Uterus (tissue), 4 donors: ENCODE measurements at places on chromosomes 1 and 21. TPM values are rescaled to one million over a fixed set of nuclear protein-coding genes. Genes with fewer than 3 reads are reported as not detected.

The PCNX2 gene
- total RNA-seq, result 6.9 TPM

The NHLH1 gene
- total RNA-seq, result not detected

The MRPS21 gene
- 28.6 TPM for total RNA-seq

The KCNE2 gene
- total RNA-seq, result 0.85 TPM

The UBL4B gene
- not detected for total RNA-seq

The SLAMF8 gene
- 3.2 TPM for total RNA-seq

The SAMD11 gene
- 40.7 TPM for total RNA-seq

DNA sequence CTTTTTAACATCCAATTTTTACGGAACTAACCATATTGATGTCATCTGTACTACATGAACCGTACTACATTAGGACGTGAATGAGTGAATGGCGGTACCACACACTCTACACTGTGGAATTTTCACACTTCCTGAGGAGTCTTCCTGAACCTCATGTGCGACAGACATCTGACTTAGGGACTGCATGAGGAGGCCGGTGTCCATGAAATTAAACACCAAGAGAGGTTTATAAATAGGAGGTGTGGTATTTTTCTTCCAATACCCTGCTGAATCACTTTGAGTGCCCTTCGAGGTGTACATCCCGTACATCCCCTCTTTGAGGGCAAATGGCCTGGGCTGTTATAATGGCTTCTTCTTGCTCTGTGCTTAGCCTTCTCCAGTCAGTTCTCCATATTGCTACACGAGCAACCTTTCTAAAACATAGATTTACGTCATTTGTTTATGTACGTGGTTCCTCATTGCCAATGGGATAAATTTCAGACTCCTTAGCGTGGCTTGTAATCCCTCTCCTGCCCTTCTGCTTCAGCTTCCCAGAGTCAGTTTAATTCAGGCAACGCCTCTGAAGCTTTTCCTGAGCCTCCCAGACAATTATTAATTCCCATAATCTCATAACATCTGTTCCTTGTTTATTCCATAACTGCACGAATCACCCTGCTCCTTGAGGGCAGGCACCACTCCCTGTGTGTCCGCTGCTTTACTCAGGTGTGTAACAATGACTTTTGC, 9.4 kb downstream of the ST3GAL3 start:
- no peak for DNase-seq

- peak; percentile 97 for DNase-seq
These were observed at the start of gene C1orf52 for GRCh38 chr1:85259118-85259911. Gene C1orf52 (minus strand): TSS chr1:85259662. CDS start chr1:85259633, 29 bp downstream.

GRCh38 chr1:155890251-155890650, 20.9 kb downstream of the RIT1 start:
- DNase-seq, result no peak

- no peak for DNase-seq
These were observed 3.3 kb downstream of the SLX9 start for GRCh38 chr21:44943005-44943685.

- no peak for DNase-seq
These were observed 150.4 kb downstream of the CYYR1 start for GRCh38 chr21:26422706-26423105.

GRCh38 chr1:79667848-79668696, 661.5 kb upstream of the ADGRL4 start:
- no peak for DNase-seq

- DNase-seq, result no peak
These were observed 358.9 kb upstream of the SGIP1 start for GRCh38 chr1:66175098-66175497.

GRCh38 chr1:161073474-161074121, 3.9 kb upstream of the ARHGAP30 start:
- DNase-seq, result no peak

DNA sequence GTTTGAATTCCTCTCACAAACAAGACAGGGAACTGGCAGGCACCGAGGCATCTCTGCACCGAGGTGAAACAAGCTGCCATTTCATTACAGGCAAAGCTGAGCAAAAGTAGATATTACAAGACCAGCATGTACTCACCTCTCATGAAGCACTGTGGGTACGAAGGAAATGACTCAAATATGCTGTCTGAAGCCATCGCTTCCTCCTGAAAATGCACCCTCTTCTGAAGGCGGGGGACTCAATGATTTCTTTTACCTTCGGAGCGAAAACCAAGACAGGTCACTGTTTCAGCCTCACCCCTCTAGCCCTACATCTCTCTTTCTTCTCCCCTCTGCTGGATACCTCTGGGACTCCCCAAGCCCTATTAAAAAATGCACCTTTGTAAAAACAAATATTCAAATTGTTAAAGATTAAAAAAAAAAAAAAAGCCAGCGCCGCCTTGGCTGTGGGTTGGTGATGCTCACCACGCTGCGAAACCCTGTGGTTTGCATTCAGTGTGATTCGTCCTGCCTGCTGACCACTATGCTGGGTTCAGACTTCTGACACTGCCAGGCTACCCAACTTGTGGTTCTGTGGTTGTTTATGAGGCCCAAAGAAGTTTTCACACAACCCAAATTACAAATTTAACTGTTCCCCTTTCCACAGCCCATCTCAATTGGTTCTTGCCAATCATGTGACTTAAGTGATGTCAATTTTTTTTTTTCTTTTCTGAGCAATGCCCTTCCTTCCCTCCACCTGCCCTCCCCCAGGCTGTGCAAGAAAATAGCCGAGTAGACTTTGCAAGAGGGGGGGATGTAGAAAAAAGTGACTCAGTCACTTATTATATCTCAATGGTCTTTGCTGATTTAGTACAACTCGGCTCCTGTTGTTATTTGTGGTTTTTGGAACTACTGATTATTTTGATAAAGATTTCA, at the start of gene RUNX1:
Gene RUNX1, minus strand, starts transcription at position 597 of the 912 bp plus-strand sequence.
- DNase-seq, result no peak

GRCh38 chr1:225578251-225578977, 74.5 kb downstream of the ENAH start:
- DNase-seq, result no peak
